Stimulated activated CD4-positive, alpha-beta T cell treated with anti-CD3 and anti-CD28 coated beads, TNF-alpha, amount 100 ng/mL, for 1 hour (primary cell): ENCODE measurements at places on chromosomes 1 and 21.

- no peak for DNase-seq
Measured at GRCh38 chr1:194268839-194269238, 1082.4 kb upstream of the B3GALT2 start.

DNA sequence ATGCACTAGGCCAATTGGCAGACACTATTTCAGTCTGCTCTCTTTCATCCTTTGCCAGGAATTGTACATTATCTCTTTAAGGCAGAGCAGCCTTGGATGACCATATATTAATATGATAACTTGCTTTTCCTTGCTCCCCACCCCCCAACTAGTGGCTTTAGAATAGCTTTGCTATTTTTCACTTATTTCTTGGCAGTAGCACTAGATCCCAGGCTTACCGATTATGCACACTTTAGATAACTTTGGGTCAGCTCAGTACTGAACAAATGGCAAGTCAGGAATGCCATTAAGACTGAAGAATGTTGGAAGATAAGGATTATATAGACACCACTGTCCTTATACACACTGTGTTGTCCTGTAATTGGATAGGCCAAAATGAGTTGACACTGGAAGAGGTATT is 146.4 kb downstream of the FGGY start:
- no peak for DNase-seq

- DNase-seq: no peak
Measured at GRCh38 chr1:216820345-216820744, 97.1 kb upstream of the ESRRG start.

DNA sequence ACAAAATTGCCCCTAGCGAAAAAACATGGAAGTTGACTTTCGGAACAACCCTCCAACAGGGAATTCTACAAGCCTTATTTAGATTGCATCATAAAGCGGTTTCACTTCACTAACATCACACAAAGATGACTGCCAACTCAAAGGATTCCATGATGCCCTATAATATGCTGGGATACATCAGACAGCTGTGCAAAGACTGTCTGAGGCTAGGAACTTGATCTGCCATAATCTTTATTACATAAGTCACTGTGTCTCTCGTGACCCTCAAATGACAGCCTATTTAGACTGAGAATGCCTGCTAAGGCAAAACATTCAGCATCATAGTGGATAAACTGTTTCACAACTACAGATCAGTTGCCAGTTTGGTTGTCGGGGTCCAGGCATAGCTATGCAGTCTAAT is 23.8 kb downstream of the FH start:
- no peak for DNase-seq

DNA sequence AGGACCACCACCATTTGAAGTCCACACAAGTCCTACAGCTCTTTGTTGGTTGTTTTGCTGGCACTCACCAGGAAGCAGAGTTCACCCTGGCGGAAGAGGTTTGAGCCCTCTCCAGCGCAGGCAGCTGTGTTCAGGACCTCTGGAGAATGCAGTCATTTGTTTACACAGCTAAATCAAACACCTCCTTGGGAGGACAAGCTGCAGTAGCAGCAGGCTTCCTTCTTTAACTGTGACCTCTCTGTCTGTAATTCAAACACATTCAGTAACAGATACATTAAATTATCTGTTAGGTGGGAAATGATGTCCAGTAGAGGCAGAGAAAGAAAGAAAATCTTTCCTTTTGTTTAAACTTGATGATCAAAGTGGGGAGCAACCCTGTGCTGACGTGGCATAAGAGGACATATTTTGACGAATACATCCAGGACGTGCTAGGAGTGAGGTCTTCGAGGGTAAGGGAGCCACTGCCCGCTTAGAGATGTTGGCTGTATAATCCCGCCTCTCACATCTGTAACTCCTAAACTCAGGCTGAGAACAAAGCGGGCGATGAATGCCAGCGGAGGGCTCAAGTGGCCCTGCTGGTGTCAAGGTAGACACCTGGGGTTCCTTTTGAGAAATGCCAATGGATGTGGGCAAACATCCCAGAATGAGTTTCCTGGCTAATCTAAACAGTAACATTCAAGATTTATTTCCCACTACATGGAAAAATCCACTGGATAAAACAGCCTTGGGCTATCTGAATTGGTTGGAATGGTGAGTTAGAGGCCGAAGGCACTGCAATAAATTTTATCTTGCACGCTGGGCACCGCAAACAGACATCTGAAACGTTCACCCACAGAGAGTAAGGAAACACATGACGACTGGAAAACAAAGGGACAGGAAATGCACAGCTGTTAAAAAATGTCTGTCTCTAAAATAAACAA is 51.7 kb downstream of the ABCA4 start:
- no peak for DNase-seq

DNA sequence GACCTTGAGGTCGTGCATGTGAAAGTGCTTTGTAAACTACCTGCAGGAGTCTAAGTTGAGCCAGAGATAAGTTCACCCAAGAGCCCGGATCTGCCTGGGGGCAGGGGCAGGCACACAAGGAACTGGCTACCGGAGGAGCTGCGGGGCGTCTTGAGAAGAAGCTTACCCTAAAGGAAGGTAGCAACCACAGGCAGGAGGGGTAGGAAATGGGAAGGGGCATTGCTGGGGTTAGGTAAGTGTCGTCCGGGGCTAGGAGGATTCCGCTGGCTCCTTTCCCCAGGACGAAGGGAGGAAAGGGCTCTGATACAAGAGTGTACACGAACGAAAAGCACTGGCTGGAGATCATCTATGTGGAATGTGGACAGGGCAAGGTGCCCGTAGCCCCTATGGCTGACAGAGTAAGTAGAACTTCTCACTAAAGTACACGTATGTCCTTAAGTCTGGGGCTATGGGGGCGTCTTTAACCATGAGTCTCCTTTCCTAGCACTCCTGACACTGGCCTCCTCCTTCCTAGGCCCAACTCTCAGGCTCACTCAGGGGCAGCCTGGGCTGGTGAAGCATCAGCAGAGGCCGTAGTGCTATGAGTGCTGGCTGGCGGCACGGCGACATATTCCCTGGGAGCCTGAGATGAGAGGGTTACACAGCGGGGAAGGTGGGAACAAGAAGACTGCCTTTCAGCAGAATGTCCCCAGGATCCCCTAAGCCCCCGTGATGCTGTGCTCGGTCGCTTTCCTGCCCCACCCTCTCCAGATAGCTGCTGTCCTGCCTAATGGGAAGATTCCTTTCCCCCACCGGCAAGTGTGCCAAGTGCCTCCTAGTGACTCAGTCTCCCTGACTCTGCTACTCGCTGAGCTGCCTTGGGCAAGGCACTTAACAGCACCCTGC is 9.1 kb upstream of the GALNT2 start:
- no peak for DNase-seq

- no peak for DNase-seq
Measured at GRCh38 chr1:105934806-105935205, 1121.7 kb upstream of the PRMT6 start.

GRCh38 chr1:217253351-217253750 is 377.5 kb downstream of the GPATCH2 start:
- no peak for DNase-seq

DNA sequence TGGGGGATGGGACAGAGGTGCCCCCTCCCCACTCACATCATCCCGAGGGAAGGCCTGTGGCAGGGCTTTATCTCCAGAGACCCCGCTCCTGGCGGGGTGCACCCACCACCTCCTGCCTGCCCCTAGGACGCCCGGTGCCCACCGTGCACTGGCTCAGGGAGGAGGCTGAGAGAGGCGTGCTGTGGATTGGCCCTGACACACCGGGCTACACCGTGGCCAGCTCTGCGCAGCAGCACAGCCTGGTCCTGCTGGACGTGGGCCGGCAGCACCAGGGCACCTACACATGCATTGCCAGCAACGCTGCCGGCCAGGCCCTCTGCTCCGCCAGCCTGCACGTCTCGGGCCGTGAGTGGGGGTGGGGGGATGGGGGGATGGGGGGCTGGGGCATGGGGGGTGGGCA is 71.7 kb downstream of the TRIM11 start:
- DNase-seq: no peak

DNA sequence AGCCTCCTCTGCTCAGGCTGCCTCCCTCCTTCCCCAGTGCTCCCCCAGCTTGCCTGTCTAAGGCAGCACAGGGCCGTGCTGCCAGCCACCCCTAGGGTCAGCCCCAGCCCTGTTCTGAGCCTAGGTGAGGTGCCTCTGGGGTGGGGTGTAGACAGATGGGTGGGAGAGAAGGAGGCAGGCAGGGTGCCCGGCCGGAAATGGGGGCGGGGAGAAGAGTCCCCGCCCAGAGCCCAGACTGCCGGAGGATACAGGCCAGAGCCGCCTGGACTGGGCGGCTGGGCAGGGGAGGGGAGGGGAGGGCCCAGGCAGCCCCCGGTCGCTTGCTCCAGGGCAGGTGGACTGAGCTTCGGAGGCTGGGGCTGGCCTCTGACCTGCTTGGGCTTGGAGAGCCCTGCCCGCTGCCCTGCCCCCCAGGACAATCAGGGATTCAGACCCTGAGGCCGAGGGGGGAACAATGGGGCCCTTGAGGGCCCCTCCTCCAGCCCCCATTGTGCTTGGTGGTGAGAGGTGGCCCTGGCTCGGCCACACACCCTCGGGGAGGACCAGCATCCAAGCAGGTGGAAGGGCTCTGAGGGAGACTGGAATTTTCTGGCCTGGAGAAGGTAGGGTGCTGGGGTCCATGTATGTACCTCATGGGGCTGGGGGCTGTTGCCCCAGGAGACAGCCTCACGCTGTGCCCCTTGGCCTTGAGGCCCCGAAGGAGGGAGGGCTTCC is at the start of gene GJC2:
TSS of gene GJC2 (plus strand) at position 525 of the 714 bp plus-strand sequence. CDS start 7,829 bp downstream, outside the sequence.
- no peak for DNase-seq

DNA sequence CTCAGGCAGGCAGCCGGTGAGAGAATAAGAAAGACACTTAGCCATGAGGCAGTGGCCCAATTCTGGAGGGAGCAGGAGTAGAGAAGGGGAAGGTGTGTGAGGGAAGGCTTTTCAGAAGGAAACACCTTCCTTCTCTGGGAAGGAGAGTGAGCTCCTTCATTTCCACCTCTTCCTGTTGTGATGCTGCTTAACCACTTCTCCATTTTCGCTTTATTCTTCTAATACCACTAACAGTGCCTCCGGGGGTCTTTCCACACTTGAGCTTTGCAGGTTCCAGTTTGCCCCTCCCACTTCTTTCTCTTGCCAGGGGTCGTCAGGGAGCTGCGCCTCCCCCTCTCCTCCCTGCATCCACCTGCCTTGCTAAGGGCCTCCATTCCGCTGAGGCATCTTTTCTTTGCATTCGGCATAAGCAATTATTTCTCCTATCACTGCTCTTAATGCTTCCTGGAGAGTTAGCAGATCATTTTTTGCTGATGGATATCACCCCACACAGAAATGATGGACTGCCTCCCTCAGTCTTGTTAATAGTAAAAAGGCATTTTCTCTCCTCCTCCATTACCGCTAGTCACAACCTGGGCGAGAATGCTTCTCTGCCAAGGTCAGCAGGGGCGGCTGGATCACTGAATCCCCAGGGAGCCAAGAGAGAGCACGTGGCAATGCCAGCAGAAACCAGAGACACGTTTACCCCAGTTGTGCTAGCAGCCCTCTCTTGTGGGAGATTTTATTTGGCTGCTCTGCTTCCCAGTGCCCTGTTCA is 74.8 kb downstream of the ELAVL4 start:
- no peak for DNase-seq

DNA sequence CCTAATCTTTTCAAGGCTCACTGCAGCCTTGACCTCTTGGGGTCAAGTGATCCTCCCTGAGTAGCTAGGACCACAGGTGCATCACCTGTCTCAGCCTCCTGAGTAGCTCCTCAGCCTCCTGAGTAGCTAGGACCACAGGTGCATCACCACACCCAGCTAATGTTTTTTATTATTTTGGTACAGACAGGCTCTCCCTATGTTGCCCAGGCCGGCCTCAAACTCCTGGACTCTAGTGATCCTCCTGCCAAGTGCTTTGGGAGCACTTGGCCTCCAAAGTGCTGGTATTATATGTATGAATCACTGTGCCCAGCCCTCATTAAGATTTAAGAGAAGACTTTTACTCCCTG is 58.5 kb upstream of the S1PR1 start:
- no peak for DNase-seq

GRCh38 chr1:65757531-65757930 is 35.2 kb upstream of the PDE4B start:
- DNase-seq: no peak

DNA sequence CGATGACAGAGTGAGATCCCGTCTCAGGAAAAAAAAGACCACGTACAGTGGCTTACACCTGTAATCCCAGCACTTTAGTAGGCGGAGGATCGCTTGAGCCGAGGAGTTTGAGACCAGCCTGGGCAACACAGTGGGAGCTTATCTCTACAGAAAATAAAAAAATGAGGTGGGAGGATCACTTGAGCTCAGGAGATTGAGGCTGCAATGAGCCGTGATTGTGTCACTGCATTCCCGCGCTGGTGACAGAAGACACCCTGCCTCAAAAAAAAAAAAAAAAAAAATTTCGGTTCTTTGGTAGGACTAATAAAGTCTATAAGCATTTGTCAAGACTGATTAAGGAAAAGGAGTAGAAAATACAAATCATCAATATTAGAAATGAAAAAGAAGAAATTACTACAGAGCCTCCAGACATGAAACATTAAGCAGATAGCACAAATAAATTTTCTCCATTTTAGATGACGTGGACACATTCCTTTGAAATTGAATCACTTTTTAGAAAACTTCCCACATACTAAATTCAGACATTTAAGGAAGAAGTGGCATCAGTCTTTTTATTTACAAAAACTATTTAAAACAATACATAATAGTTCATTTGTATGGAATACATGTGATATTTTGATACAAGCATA is 30.4 kb downstream of the MORC3 start:
- no peak for DNase-seq

- DNase-seq: no peak
Measured at GRCh38 chr1:41351262-41352151, 9.7 kb upstream of the FOXO6 start.

- DNase-seq: no peak
Measured at GRCh38 chr1:117117697-117118096, 3.9 kb downstream of the TRIM45 start.

DNA sequence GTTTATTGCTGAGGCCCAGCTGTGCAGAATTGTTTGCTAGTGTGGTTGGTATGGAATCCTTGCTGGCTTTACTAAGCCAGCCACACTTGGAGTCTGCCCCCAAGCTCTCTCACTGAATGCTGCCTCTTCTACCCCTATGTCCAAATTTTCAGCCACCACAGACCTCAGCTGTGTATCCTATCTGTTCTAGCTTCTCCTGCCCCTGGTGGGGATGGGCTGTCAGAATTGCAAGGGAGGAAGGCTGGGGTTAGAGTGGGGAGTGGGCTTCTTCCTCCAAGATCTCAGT is 4.4 kb downstream of the NHLH1 start:
- DNase-seq: no peak

- no peak for DNase-seq
Measured at GRCh38 chr1:31769720-31770390, 5.7 kb upstream of the ADGRB2 start.

DNA sequence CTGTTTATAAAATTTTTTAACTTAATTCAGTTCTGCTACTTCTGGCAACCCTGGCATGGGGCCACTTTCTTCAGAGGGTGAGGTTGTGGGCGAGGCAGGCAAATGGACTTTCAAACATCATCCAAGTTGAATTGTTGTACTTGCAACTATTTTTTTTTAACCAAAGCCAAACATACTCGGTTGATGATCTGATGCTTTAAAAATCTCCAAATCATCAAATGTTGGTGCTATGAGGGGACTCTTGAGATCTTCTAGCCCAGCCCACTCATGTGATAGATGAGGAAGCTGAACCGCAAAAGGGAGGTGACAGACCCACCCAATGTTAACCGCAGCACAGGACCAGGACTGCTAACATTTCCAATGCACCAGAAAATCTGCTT is 6.7 kb downstream of the SLC1A7 start:
- DNase-seq: no peak
